ENCODE measurements at places on chromosomes 6 and 20. TPM values are rescaled to one million over a fixed set of nuclear protein-coding genes. Genes with fewer than 3 reads are reported as not detected.

The SUN5 gene
- total RNA-seq = not detected

The ASIP gene
- not detected for total RNA-seq

The PTGIS gene
- 0.14 TPM for total RNA-seq

The TSPO2 gene
- total RNA-seq = not detected

The TP53TG5 gene
- total RNA-seq = not detected

All from placental pericyte (primary cell).